Urinary bladder (tissue), 4 donors: ENCODE measurements at places on chromosomes 13 and 19.

- DNase-seq, result no peak
These were observed 58.9 kb downstream of the TMED1 start for GRCh38 chr19:10776900-10777650.

DNA sequence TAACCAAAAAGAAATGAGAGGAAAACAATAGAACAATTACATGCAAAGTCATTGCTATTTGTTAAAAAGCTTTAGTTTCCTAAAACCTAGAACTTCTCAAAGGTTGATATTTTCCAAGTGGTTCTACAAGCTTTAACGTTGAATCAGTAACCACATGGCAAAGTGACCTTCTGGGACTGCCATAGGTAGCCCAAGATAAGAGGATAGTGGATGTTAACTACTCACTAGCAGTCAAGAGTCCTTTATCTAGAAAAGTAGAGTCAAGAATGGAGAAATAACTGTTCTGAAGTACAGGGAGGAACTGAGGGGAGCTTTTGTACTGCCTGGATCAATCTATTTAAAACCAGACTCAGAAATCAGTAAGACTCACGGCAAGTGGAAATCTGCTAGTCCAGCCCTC, 9.9 kb upstream of the SLC46A3 start:
- DNase-seq, result no peak

DNA sequence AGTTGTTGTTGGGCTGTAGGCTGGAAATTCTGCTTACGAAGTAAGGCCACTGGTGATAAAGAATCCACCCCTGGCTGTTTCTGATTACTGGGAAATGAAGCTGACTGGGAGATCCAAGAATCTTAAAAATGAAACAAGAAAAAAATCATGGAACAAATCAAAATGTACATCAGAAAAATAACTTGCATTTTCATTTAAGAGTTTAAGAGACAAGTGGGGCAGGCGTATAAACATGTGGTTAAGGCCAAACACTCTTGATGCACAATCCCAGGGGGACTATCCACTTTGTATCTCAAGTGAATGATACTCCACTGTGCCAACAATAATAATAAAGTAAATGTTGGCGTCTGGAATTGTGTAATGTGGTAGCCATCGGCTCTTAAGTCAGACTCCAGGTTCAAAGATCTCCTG, 24.6 kb downstream of the ZMYM5 start:
- no peak for DNase-seq

DNA sequence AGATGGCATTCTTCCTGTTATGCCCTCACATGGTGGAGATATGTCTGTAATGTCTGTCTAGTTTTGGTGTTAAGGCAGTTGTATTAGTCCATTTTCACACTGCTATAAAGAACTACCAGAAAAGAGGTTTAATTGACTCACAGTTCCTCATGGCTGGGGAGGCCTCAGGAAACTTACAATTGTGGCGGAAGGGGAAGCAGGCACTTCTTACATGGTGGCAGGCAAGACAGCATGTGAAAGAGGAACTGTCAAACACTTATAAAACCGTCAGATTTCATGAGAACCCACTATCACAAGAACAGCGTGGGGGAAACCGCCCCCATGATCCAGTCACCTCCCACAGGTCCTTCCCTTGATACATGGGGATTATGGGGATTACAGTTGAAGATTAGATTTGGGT, 3.2 kb downstream of the ZNF441 start:
- no peak for DNase-seq

GRCh38 chr13:50078895-50079654, 63.8 kb downstream of the KCNRG start:
- DNase-seq, result no peak

DNA sequence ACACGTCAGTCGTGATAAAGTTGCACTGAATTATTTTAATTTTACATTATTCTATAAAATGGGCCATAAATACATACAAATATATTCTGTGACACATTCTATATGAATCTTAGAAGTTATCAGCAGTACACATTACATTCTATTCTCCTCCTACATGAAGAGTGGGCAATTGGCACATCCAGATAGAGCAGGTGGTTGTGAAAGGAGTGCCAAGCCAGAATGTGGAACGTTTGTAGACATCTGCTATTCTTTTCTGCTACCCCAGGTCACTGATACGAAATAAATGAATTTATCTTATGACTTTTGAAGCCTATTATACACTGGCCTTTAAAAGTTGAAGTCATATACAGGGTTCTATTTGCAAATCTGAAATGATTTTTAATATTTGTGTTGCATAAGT, 373.2 kb downstream of the PCDH17 start:
- no peak for DNase-seq

GRCh38 chr19:12752056-12752781, 628 bp downstream of the BEST2 start:
- DNase-seq, result no peak

- DNase-seq, result no peak
These were observed 4.4 kb downstream of the ZSWIM4 start for GRCh38 chr19:13799669-13800068.

GRCh38 chr19:55447421-55448174, 4.5 kb upstream of the SHISA7 start:
- DNase-seq, result no peak

- DNase-seq, result no peak
These were observed 1.6 kb upstream of the ZNF497 start for GRCh38 chr19:58364146-58364545.

GRCh38 chr13:95643571-95643935, 953 bp downstream of the DZIP1 start:
- DNase-seq, result no peak

GRCh38 chr19:58562122-58563033, 4.0 kb upstream of the UBE2M start:
- DNase-seq, result no peak

- DNase-seq, result no peak
These were observed 3.3 kb downstream of the SYCN start for GRCh38 chr19:39200803-39201115.

DNA sequence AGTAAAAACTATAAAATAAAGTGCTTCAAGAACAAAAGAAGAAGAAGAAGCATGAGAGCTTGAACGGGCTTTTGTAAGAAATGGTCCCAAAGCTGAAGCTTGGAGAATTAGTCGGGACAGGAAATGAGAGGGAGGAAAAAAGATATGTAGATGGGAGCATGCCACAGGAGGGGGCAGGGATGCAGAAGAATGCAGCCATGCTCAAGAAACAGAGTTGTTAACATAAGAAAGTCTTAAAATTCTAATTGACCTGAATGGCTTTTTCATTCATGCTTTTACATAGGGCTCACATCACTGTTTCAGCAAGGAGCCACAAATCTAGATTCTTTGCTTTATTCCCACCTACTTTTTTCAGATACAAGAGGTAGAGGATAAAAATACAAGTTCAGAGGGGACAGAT, 27.7 kb upstream of the NBEA start:
- no peak for DNase-seq

DNA sequence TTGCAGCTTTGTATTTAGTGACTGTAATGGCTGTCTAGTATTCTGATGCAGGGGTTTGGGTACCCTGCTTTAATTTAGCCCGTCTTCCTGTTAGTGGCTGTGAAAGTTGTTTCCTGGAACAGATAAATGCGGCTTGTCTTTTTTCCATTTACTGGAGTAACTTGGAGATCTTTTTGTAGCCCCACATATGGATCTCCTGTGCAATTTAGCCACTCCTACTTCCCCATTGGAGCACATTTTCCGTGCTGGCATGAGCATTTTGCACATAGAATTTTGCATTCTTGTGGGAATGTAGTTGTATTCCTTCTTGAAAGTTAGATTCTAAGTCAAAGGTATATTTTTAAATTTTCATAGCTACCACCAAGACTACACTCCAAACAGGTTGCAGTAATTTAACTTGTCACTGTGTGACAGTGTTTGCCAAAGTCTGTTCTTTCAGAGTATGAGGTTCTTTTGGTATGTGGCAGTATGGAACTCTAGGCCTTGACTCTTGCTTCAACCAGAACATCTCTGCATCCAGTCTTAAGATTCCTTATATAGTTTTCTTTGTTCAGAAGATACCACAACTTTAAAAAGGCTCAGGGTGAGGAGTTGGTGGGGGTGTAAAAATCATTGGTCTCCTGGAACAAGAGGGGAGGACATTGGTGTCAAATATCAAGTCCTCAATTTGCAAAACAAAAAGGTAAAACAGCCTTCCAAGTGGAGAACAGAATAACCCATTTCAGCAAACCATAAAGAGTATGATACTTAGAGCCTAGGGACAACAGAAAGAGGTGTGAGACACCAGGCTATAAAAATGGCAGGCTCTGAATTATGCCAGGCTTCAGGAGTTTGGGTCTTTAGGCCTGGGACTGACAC, 21.1 kb upstream of the CCDC97 start:
- DNase-seq, result no peak

DNA sequence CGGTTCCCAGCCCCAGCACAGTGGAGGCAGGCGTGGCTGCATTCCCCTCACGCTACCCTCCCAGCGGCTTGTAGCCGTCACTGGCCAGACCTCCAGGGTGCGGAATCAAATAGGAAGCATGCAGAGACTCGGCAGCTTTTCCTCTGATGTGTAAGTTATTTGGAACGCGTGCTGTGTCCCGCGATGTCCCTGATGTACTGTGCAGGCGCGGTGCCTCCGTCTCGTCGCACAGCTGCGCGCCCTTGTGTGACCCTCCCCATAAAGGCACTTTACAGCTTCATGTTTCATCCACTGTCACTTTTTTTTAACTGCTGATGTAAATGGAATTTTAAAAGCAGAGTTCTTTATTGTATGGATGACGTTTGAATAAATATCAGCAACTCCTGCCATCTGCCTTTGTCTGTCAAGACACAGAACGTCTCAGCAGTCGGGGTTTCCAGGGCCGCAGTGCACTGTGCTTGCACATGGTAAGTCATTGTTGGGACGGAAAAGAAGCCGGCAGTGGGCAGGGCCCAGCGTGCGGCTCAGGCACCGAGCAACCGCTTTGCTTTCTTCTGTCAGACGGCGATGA, 7.3 kb upstream of the F7 start:
- DNase-seq, result peak; percentile 18

DNA sequence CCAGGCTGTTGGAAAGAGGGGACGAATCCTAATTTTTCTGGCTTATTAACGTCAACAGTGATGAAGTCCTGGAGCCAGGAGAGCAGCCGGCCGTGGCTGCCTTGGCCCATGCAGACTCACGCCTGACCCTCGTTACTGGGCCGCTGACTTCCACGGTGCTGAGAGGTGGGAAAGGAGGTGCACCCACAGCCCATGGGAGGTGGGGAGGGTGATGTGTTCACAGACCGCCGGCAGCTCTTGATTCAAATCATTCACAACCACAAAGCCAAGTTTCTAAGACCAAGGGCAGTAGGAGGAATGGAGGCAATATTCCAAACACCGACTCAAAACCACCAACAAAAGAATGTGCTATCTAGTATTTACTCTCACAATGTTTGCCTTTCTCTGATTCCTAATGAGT, 24.3 kb downstream of the COL4A2 start:
- no peak for DNase-seq

DNA sequence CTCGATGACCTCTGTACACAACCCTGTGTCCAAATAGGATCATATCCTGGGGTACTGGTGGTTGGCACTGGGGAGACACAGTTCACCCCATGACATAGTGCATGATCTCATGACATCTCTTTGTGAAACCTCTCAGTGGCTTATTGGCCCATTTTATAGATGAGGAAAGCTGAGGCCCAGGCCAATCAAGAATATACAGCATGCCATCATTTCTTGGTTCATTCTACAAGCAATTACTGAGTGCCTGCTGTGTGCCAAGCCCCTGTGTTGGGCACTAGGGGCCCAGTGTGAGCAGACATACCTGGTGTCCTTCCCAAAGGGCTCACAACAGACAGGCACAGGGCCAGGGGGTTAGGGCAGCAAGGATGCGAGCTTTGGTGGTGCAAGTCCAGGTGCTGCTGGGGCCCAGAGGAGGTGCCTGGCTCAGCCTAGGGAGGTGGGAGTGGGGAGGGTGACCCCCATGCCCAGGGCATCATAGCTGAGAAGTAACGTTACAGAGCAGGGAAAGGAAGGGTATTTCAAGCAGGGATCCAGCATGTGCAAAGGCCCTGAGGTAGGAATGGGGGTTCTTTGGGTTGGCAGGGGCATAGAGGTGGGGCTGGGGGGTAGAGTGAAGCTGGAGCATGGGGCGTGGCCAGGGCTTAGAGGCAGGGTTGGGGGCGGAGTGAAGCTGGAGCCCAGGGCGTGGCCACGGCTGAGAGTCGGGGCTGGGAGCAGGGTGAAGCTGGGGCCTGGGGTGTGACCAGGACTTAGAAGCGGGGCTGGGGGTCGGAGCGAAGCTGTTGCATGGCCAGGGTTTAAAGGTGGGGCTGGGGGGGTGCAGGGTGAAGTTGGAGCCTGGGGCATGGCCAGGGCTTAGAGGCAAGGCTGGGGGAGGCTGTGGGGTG, 20.7 kb downstream of the COLGALT1 start:
- DNase-seq, result no peak

DNA sequence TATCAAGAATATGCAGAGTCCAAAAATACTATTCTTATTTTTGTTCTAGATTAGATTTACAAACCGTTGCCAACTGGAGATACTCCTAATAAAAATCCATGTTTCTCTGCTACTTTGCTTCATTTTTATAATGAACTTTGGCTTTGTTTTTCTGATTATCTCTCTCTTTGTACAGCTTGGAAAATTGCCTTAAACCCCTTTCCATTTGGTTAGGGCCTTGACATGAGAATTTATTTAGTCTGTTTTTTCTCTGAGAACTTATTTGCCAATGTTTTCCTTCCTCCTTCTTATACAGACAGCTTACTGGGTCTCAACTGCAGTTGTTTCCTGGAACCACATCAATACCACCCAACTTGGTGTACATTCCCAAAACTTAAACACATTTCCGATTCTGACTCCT, 555.4 kb downstream of the SLITRK6 start:
- peak; percentile 28 for DNase-seq

DNA sequence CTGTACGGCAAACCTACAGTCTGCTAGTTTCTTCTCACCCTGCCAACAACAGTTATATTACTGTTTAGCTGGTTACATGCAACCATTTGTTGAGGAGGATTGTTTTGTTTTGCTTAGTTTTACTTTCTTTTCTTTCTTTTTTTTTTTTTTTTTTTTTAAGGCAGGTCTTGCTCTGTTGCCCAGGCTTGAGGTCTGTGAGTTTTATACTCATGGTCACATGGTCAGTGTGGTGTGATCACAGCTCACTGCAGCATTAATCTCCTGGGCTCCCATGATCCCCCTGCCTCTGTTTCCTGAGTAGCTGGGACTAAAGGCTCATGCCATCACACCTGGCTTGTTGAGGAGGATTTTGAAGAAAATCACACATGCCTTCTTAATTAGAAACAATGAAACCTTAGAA, 505.6 kb downstream of the GPC5 start:
- DNase-seq, result no peak

- no peak for DNase-seq
These were observed 27.3 kb downstream of the SHISA2 start for GRCh38 chr13:26024558-26024957.

- no peak for DNase-seq
These were observed 13.6 kb upstream of the ICAM3 start for GRCh38 chr19:10352764-10353671.

- DNase-seq, result no peak
These were observed 4.9 kb downstream of the FLT1 start for GRCh38 chr13:28490061-28490460.
